ENCODE measurements at places on chromosomes 2 and 18.

- peak overlapping the region; percentile 85 for H3K27ac ChIP-seq
- peaks cover 5% of the 10 kb centered on the region for H3K4me1 ChIP-seq
These were observed 18.2 kb downstream of the SLC4A1AP start for GRCh38 chr2:27681841-27682240.

DNA sequence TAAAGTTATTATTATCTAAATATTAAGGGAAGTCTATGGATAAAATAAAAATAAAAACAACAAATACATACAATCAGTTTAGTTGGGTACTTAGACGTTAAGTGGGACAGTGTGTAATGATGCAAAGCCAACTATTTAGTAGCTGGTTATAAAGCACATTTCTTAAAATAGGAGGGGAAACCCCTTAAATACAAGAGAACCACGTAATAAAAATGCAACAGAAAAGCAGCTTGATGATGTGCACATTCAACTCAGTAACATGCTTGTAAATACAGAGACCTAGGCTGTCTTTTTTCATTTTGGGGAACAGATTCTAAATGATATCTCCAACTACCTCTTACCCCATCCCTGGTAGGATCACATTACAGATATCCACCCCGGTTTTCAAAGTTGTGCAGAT, 134.3 kb upstream of the AQP4 start:
- no peak overlapping the region for H3K27ac ChIP-seq
- H3K4me1 ChIP-seq: no peaks in the 10 kb centered on the region
- H3K36me3 ChIP-seq: no peaks in the 10 kb centered on the region
- DNase-seq: no peak
- no peak overlapping the region for H3K4me3 ChIP-seq
- no peaks in the 10 kb centered on the region for H3K27me3 ChIP-seq

DNA sequence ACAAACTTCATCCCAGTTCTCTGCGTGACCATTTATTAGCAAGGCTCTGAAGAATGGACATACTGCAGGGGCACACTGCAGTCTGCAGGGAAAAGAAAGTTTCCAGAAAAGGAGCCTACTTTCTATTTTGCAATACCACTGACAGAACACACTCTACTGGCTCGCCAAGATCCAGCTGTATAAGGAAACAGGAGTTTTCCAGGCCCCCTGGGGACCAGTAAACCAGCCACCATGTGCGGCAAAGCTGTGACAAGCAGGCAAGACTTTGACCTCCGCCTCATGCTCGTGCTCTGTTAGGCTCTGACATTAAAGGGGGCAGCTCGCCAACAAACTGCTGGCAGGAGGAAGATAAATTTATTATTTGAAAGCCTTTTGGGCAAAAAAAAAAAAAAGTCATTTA, 67.3 kb downstream of the CCBE1 start:
- H3K27ac ChIP-seq: no peak overlapping the region
- peak; percentile 29 for DNase-seq
- peaks cover 7% of the 10 kb centered on the region for H3K27me3 ChIP-seq
- no peaks in the 10 kb centered on the region for H3K36me3 ChIP-seq
- H3K4me3 ChIP-seq: no peak overlapping the region
- H3K4me1 ChIP-seq: no peaks in the 10 kb centered on the region

- DNase-seq: no peak
- H3K27ac ChIP-seq: no peak overlapping the region
- H3K27me3 ChIP-seq: peaks cover 19% of the 10 kb centered on the region
- H3K4me1 ChIP-seq: no peaks in the 10 kb centered on the region
- H3K36me3 ChIP-seq: no peaks in the 10 kb centered on the region
These were observed 27.3 kb upstream of the TNP1 start for GRCh38 chr2:216887138-216887537.

DNA sequence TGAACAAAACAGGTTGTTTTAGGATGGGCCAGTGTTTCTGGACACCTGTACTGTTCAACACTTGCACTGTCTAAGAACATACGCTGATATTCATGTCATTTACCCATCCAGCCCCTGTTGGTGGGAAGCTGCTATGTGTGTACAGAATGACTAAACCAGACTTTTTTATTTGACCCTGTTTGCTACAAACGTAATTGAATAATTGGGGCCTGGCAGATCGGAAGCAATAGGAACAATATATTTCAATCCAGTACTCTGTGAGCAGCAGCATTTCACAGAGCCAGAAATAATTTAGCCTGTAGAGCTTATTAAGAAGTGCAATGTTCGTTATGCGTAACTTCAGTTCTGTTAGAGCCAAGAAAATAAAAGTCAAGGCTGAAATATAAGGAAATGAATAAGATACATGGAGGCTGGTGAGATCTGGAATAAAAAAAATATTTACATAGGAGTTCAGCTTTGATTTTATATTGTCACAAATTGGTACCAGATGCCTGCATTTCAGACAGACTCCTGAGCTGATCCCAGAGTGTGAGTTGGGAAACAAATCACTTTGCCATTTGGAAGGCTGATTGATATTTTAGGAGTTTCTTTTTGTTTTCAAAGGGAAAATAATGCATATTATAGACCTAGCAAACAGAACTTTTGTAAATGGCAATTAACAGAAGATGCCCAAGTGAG, 19.7 kb downstream of the CABLES1 start:
- peaks cover 5% of the 10 kb centered on the region for H3K36me3 ChIP-seq
- no peak overlapping the region for H3K27ac ChIP-seq
- H3K27me3 ChIP-seq: no peaks in the 10 kb centered on the region

- peaks cover 2% of the 10 kb centered on the region for H3K36me3 ChIP-seq
- no peak overlapping the region for H3K4me3 ChIP-seq
- DNase-seq: peak; percentile 16
- peaks cover 6% of the 10 kb centered on the region for H3K4me1 ChIP-seq
These were observed 54.7 kb upstream of the RNU4ATAC start for GRCh38 chr2:121475811-121476571.

GRCh38 chr2:226435146-226435545, 364.5 kb downstream of the IRS1 start:
- H3K4me3 ChIP-seq: no peak overlapping the region
- no peak for DNase-seq
- peaks cover 1% of the 10 kb centered on the region for H3K4me1 ChIP-seq
- H3K36me3 ChIP-seq: no peaks in the 10 kb centered on the region
- H3K27ac ChIP-seq: peak overlapping the region; percentile 37

- H3K36me3 ChIP-seq: peaks cover under 1% of the 10 kb centered on the region
- no peak for DNase-seq
- no peaks in the 10 kb centered on the region for H3K27me3 ChIP-seq
- no peaks in the 10 kb centered on the region for H3K4me1 ChIP-seq
- H3K4me3 ChIP-seq: no peak overlapping the region
These were observed 11.3 kb downstream of the WDR7 start for GRCh38 chr18:56662502-56662901.

DNA sequence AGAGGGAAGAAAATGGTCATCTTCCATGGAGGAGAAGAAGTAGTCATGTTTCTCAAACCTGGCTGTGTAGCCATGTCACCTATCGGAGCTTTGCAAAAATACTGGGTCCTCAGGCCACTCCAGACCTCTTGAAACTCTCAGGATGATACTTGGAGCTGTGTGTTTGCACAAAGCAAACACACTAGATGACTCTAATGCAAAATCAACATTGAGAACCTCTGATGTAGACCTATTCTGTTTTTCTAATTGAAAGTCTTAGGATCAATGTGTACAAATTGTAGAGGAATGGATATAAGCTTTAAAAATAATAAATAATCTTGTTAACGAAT, 444.3 kb downstream of the RND3 start:
- no peaks in the 10 kb centered on the region for H3K27me3 ChIP-seq
- no peak overlapping the region for H3K27ac ChIP-seq
- H3K4me3 ChIP-seq: no peak overlapping the region
- no peaks in the 10 kb centered on the region for H3K36me3 ChIP-seq
- no peak for DNase-seq

DNA sequence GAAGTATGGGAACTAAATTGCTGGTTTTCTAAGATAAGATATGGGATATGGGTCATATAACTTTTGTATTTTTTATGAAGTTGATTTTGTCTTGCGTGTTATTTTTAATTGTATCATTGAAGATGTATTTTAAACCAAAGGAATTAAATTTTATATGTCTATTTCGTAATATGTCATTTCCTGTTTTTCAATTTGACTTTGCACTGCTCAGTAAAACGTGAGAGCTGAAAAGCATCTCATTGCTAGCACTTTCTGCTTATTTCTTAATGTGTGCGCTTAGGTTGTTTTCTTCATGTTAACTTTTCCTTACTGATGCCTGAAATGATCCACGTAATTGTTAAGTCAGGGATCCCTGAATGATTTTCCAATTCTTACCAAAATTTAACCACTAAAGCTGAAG, 41.2 kb upstream of the KLF11 start:
- H3K36me3 ChIP-seq: peaks cover 3% of the 10 kb centered on the region
- DNase-seq: no peak

DNA sequence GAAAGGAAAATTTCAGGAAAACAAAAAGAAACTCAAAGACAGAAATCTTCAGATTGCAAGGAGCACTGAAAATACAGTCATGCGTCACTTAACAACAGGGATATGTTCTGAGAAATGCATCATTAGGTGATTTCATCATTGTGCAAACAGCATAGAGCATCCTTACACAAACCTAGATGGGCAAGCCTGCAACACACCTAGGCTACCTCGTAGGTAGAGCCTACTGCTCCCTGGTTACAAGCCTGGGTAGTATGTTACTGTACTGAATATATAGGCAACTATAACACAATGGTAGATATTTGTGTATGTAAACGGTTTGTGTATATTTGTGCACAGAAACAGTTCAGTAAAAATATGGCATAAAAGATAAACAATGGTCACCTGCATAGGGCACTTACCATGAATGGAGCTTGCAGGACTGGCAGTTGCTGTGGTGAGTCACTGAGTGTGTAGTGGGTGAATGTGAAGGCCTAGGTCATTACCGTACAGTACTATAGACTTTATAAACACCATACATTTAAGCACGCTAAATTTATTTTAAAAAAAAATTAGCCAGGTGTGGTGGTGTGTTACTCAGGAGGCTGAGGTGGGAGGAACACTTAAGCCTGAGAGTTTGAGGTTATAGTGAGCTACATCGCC, 33.4 kb downstream of the SFXN5 start:
- H3K36me3 ChIP-seq: peaks cover 19% of the 10 kb centered on the region
- no peak overlapping the region for H3K4me3 ChIP-seq
- no peaks in the 10 kb centered on the region for H3K27me3 ChIP-seq

- no peaks in the 10 kb centered on the region for H3K27me3 ChIP-seq
- H3K36me3 ChIP-seq: peaks cover 100% of the 10 kb centered on the region
- H3K27ac ChIP-seq: no peak overlapping the region
- no peak overlapping the region for H3K4me3 ChIP-seq
These were observed 36.5 kb downstream of the STAT1 start for GRCh38 chr2:190977505-190977904.

DNA sequence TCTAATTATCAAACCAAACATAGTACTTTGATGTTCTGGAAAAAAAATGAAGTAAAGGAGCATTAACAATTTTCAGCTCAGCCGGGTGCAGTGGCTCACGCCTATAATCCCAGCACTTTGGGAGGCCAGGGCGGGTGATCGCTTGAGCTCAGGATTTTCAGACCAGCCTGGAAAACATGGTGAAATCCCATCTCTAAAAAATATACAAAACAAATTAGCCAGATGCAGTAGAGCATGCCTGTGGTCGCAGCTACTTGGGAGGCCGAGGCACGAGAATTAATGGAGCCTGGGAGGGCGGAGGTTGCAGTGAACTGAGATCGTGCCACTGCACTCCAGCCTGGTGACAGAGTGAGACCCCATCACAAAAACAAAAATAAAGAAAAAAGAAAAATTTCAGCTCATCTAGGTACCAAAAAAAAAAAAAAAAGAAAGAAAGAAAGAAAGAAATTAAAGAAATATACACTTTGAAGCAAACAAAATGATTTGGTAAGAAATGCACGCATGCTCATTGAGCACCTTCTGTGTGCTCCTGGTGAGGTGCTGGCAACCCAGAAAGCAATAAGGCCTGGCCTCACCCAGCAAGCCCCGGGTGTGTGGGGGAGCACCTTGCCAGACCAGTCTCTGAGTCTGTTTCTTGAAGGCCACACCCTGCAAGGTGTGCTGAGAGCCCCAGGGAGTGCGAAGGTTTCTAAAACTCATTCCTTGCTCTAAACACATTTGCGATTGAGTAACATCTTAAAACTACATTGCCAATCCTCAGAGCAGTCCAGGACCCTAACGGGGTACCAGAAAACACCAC, 133.5 kb downstream of the TFCP2L1 start:
- no peak overlapping the region for H3K4me3 ChIP-seq
- H3K27ac ChIP-seq: no peak overlapping the region
- no peak for DNase-seq
- H3K36me3 ChIP-seq: no peaks in the 10 kb centered on the region
- no peaks in the 10 kb centered on the region for H3K4me1 ChIP-seq
- H3K27me3 ChIP-seq: peaks cover 33% of the 10 kb centered on the region

- no peaks in the 10 kb centered on the region for H3K36me3 ChIP-seq
- no peak for DNase-seq
- H3K4me3 ChIP-seq: no peak overlapping the region
- peaks cover 3% of the 10 kb centered on the region for H3K4me1 ChIP-seq
These were observed 10.6 kb downstream of the TLK1 start for GRCh38 chr2:171149986-171150693.

DNA sequence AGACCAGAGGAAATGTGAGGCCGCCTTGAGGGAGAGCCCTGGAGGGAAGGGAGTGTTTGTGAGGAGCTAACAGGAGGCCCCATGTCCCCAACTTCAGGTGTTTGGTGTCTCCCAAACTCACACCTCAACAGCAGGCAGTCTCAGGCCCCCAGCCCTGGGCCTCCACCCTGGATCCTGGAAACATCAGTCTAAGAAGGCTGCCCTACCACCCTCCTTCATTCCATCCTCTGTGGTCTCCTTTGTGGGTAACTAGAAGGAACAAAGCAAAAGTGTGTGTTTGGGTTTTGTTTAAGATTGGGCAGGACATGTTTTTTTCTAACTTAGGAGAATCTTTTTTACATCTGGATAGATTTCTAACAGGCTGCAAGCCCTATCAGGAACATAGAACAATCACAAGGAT, 404.3 kb downstream of the BCL11A start:
- H3K36me3 ChIP-seq: no peaks in the 10 kb centered on the region
- H3K27ac ChIP-seq: no peak overlapping the region
- DNase-seq: no peak

- H3K27ac ChIP-seq: peak overlapping the region; percentile 71
- DNase-seq: peak; percentile 18
- no peak overlapping the region for H3K4me3 ChIP-seq
- peaks cover 12% of the 10 kb centered on the region for H3K4me1 ChIP-seq
- no peaks in the 10 kb centered on the region for H3K27me3 ChIP-seq
- no peaks in the 10 kb centered on the region for H3K36me3 ChIP-seq
These were observed 244.1 kb downstream of the NCKAP5 start for GRCh38 chr2:133324150-133324561.

Measured in mesenchymal stem cell (in vitro differentiated cells and primary cell).